Activated CD4-positive, alpha-beta T cell treated with anti-CD3 and anti-CD28 coated beads, Interleukin-2, Interleukin-4, amounts not matched to agents 100 ng/mL and 50 ng/mL, durations not matched to agents 16 hours and 8 hours (primary cell): ENCODE measurements at places on chromosomes 6 and 20.
A peak's percentile ranks its signal among the peaks of the same experiment; 100 is the strongest.

DNA sequence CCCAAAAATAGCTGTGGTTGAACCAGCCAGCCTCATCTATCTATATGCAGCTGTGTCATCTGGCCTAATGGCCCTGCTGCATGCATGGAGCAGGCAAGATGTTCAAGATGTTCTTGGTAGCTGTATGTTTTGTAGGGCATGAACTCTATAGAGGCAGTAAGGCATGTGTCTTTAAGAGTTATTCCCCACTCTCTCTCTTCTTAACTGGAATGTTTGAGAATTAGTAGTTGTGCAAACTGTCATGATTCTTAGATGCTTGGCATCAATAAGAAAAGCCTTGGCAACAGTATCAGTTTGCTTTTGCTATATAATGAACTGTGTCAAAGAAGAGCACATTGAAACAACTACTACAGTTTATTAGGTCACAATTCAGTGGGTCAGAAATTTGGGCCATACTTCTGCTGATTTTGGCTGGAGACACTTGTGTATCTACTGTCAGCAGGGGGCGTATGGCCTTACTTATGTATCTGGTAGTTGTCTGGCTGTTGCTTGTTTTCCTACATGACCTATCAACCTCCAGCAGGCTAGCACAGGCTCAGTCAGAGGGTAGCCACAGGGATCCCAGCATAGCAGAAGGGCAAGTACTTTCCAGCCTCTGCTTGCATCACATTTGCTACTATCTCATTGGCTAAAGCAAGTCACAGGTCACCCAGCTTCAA, 56.1 kb upstream of the LAMP5 start:
- no peak for DNase-seq

GRCh38 chr6:87183687-87184086, 28.3 kb downstream of the ZNF292 start:
- no peak for DNase-seq

DNA sequence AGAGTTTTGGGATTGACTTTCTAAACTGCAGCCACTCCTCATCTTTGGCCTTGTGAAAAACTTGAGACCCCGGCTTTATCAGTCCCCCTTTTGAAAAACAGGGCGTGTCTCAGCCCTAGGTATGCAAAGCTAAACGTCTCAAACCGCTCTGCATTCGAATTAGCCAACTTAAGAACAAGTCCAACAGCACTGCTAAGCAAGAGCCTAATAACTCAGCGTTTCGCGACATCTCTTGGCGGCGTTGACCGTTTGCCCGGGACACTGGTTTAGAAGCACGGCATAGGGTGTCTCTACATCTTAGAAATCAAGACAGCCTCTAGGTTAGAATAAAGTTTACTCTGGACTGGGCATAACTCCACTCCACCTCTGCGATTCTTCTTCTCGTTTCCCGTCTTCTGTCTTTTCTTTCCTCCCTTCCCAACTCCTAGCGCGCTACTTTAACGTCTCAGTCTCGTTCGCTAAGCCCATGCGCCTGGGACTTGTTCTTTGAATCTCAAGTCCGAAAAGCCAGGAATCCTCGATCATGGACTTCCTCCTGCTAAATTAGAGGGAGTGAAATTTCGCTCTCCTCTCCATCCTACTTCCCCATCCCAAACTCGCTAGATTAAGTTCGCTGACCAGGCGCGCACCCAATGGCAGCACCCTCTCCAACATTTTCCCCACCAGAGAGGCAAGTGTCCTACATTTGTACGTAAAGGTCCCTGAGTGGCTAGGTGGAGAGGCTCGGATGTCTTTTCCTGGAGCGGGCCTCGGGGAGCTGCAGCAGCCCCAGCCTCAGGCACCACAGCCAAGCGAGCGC, 10.5 kb upstream of the TFAP2A start:
- DNase-seq, result no peak

DNA sequence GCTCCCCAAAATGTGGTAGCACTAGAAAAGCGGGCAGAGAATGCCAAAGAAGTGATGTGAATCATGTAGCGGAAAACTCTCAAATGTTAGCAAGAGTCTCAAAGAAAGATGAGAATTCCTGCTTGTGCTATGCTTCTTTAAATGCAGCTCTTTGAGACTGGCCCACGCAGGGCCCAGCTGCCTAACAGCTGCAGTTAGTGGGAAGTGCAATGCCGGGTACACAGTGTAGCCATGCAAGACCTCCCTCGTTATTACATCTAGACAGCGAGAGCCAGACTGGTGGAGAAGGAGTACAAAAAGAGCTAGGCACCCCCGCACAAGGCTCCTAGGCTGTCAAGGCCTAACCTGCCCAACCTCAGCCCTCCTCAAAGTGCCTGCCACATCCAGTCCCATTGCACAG, 201.7 kb upstream of the PRDM1 start:
- no peak for DNase-seq

DNA sequence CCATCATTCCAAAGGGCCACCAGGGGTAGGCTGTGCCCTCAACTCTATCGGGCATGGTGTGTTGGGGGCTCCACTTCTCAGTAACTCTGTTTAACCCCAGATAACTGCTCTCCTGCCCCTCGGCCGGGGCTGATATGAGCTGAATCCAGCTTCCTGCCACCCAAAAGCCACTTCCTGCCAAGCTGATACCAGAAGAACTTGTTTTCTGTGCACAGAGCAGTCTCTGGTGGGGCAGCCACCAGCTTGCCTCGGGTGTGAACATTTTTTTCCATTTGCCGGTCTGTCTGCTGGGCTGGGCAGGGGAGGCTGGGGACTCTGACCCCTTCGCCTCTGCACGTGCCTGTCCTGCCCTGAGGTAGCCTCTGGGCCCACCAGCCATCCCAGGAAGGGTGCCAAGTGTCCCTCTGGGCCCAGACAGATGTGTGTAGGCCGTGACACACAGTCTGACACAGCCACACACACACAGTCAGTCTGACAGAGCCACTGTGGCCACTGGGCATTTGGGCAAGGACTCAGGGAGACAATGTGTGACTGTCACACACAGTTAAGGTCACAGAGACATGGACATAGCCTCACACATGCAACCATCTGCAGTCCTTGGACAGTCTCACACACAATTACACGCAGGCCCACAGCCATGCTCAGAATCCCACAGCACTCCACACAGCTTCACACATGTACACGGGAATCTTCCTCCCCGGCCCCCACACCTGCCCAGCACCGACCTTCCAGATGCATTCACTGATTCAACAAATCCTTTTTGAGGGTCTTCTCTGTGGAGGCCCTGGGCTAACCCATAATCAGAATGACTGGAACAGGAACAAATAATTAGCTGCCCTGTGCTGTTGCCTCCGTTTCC, 45.1 kb downstream of the NOL4L start:
- DNase-seq, result peak; percentile 86

DNA sequence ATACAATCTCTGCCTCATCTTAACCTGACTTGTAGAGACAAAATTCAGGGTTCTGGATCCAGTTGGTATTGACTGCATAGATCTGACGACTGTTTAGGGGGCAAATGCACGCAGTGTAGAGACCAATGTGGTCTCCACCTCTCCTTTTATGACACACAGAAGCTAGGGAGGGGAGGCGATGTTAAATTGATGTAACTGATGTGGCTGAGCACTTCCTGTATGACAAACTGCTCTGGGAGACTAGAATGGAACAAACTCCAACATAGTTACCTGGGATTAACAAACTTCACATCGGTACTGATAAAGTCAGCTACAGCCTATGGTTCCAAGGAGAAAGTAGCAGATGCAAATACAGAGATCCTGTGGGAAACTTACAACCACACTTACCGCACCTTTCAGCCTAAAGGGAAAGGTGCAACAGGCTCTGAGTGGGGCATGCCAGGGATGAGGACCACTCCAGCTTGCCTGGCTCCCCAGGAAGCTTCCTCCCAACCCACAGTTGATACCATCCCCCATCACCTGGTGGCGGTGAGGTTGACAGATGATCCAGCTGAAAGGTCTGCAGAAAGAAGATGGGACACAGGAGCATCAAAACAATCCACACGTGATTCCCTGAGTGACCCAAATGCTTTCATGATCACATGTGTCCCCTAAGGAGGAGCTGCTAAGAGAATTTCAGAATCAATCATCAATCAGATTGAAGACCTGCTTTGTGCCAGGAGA, 60.6 kb upstream of the MRPS10 start:
- DNase-seq, result peak; percentile 20

GRCh38 chr6:76684875-76685274, 612.4 kb upstream of the IMPG1 start:
- DNase-seq, result no peak

- DNase-seq, result no peak
Measured at GRCh38 chr6:3314621-3315467, 56.1 kb downstream of the PSMG4 start.

DNA sequence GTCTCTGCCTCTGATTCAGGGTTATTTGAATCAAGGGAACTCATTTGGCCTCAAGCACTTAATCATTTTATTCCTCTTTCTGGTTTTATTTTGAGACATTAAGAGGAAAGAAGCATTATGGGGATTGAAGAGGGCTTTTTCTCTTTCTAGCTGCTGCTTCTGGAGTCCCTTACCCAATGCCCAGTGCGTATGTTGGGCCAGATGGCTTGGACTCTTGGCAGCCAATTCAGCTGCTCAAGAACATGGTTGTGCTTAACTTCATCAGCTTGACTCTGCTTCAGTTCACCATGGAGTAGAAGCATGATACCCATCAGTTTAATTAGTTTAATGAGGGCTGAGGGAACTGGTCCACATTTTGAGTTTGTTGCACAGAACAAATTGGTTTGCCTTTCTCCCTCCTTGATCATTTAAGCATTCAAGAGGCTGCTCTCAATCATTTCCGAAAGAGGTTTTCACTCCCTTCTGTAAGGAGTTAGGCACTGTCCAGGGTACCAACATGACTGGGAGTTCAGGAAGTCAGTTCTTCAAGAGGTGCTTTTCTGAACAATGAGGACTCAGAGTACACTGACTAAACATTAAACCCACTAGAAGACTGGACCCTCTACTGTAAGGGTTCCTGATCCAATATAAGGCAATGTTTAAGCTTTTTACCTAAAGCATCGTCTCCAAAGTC, 14.6 kb downstream of the PDYN start:
- DNase-seq, result no peak

DNA sequence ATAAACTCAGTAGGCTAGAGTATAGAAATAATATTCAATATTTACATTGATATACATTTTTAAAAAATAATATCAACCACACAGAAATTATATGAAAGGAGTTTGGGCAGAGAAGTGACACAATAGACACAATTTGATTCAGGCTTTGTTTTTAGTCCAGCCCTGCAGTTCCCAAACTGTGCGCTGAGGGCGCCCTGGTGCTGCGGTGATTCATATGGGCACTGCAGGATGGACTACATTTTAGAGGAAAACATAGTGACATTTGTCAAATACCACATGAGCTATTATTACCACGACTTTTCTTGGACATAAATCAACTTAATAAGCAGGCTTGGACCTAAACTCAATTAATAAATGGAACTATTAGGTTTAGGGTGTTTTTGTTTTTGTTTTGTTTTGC, 364.3 kb upstream of the ID4 start:
- no peak for DNase-seq

GRCh38 chr6:14305131-14305530, 187.6 kb downstream of the CD83 start:
- peak; percentile 43 for DNase-seq

DNA sequence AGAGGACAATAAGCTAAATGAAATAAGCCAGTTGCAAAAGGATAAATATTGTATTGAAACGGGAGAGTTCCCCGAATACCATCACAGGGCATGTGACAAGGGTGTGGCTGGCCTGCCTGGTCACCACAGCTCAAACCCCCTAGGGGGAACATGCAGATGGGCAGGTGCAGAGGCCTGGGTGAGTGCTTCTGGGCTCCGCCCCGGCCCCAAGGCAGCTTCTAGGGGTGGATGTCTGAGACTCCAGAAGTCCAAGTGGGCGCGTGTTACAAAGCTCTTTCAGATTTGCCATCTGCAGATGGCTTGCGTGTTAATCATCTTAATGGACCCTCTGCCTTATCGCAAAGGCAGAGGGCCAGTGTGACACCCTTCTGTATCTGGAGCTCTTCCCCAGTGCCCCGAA, 559.2 kb upstream of the IMPG1 start:
- no peak for DNase-seq

GRCh38 chr6:31305703-31306219, 33.9 kb upstream of the HLA-C start:
- DNase-seq, result no peak

DNA sequence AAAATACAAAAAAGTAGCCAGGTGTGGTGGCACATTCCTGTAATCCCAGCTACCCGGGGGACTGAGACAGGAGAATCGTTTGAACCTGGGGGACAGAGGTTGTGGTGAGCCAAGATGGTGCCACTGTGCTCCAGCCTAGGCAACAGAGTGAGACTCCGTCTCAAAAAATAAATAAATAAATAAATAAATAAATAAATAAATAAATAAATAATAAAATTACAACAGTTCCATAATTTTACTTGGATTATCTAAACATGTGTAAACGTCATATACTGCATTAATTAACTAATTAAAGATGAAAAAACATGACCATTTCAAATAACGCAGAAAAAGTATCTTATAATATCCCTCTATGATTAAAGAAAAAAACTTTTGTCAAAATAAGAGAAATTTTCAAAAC, 65.8 kb downstream of the SAMD3 start:
- no peak for DNase-seq

GRCh38 chr20:3364323-3365013, 43.0 kb downstream of the DNAAF9 start:
- no peak for DNase-seq

- no peak for DNase-seq
Measured at GRCh38 chr6:96794980-96795379, 42.3 kb downstream of the GPR63 start.

DNA sequence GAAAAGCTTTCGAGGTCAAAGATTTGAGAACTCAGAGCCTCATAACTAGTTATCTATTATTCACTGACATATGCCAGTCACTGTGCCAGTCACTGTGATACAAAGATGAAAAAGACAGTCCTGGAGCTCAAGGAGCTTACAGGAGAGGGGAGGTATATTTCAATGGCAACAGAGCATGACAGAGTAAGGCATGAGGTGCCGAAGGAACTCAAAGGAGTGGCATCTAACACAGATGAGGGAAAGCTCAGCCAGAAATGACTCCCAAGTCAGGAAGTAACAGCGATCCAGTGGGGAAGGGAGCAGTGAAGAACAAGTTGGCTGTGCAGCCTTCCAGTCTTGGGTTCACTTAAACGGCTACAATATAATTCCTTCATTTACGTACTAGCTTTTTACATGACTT, 46.6 kb downstream of the DTNBP1 start:
- no peak for DNase-seq
